ENCODE measurements at places on chromosomes 12 and 14.

DNA sequence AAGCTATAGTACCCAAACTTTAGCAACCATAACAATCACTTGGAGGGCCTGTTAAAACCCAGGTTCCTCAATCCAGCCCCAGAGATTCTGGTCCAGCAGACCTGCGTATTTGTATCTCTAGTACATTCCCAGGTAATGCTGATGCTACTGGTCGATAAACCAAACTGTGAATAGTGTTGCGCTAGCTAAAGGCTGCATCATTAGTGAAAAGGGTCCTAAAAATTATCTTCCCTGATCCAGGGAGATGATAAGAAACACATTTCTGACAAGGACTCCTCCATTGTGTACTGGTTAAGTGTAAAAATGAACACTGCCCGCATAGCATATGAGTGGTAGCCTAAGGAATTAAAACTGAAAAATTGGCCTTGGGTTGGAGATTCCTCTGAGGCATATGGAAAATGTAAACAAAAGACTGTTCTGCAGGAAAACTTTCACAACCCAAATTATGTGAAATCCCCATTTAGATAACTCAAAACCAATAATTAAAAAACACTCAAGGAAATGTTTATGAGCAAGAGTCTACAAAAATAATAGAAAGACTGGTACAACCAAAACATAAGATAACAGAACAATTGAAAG, 322.7 kb downstream of the CEP128 start:
- no peaks in the 10 kb centered on the region for H3K4me1 ChIP-seq
- H3K27me3 ChIP-seq = no peaks in the 10 kb centered on the region
- no peak overlapping the region for H3K27ac ChIP-seq
- no peaks in the 10 kb centered on the region for H3K36me3 ChIP-seq

DNA sequence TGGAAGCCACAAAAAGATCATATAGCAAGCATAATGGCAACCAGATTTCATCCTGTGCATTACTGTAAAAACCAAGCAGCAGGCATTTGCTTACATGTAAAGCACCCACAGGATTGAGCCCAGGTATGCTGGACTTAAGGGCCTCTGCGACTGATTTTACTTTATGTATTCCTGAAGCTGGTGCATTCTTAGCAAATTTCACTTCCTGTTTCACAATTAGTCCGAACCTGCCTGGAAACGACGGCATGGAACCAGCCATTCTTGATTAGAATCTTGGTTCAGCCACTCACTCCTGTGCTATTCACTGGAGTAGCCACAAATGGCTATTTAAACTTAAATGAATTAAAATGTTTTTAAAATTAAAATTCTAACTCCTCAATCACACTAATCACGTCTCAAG, 239.2 kb downstream of the NUAK1 start:
- peak; percentile 53 for DNase-seq
- H3K27ac ChIP-seq = no peak overlapping the region
- H3K36me3 ChIP-seq = no peaks in the 10 kb centered on the region
- no peaks in the 10 kb centered on the region for H3K27me3 ChIP-seq
- H3K4me1 ChIP-seq = no peaks in the 10 kb centered on the region
- H3K4me3 ChIP-seq = no peak overlapping the region

DNA sequence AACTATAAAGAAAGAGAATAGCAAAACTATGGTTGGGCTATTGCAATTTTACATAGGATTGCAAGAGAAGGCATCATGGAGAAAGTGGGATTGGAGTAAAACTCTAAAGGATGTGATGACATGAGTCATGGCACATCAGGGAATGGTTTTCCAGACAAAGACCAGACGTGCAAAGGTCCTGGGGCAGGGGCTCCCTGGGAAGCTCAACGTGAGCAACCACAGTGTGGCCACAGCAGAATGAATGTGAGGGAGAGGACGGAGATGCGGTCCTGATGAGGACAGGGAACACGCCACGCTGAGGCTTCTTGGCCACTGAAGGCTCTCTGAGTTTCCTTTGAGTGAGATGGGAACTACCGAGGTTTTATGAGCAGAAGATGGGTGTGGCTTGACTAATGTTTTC, 38.2 kb downstream of the FZD10 start:
- H3K4me1 ChIP-seq = no peaks in the 10 kb centered on the region
- H3K36me3 ChIP-seq = no peaks in the 10 kb centered on the region
- no peak overlapping the region for H3K27ac ChIP-seq
- no peak overlapping the region for H3K4me3 ChIP-seq

DNA sequence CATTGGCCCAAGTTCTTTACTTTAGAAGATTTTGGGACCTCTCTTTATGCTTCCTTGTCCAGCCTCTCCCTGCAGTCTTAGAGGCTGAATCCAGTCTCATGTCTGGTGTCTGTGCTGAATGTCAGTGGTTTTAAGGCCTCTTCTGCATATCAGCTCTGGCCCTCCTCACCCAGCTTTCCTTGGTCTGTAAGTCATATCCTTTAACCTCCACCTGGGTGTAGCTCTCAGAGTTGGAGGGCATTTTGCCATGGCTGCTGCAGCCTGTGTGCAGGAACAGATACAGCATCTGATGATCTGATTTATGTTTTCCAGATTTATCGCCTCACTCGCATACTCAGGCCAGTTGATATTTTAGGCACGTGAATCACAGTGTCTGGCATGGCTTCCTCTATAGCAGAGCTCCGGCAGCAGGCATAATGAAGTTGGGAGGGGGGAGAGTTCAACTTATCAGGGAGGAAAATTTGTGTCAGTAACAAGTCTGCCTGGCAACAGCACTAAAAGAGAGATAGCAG, 335.0 kb downstream of the PCNX1 start:
- H3K27ac ChIP-seq = no peak overlapping the region
- H3K36me3 ChIP-seq = no peaks in the 10 kb centered on the region
- DNase-seq = no peak
- no peaks in the 10 kb centered on the region for H3K27me3 ChIP-seq
- no peak overlapping the region for H3K4me3 ChIP-seq
- H3K4me1 ChIP-seq = peaks cover 7% of the 10 kb centered on the region

DNA sequence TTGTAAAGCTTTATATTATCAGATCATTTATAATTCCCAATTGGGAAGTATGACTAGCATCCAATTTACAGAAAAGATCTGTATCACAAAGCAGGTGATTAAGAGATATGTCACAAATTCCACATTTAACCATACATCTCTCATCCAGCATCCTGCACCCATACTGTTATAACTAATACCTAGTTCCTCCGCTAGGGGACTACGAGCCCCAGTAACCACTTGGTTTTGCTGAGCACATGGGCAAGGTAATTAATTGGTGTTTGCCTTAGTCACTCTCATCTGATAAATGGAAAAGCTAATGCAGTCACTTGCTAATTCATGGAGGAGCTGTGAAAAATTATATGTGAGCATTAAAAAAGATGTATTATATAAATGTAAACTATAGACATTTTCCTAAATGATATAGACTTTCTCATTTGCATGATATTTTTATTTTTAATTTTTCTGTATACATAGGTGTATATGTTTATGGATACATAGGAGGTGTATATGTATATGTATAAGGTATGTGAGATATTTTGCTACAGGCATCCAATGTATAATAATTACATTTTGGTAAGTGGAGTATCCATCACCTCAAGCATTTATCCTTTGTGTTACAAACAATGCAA, 1031.8 kb downstream of the GALC start:
- no peaks in the 10 kb centered on the region for H3K36me3 ChIP-seq
- no peaks in the 10 kb centered on the region for H3K4me1 ChIP-seq
- H3K27me3 ChIP-seq = no peaks in the 10 kb centered on the region

DNA sequence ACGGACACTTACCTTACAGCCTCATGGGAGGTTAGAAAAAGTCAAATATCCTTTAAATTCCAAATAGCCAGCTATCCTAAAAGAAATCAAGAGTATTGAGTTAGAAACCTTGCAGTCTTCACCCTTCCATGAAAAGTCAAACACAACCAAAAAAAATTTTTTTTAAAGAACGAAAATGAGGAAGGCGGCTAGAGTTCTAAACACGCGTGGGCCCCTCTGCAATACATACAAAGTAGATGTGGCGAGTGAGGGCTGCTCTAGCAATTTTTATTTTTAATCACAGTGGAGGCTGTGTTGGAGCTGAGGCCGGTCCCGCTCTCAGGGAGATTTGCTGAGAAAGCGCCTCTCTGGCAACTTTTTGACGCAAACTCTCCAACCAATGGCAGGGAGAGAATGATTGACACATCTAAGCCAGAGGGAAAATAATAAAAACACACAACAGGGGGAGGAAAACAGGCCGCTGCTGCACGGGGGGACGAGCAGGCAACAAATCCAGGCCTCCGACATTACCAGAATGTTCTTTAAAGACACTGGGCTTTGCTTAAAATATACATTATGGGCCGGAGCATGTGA, at the start of gene OTX2:
TSS of gene OTX2 (minus strand) at position 333 of the 573 bp plus-strand sequence. CDS start 5,023 bp downstream, outside the sequence.
- H3K36me3 ChIP-seq = no peaks in the 10 kb centered on the region

- no peaks in the 10 kb centered on the region for H3K27me3 ChIP-seq
- H3K4me3 ChIP-seq = no peak overlapping the region
- H3K4me1 ChIP-seq = no peaks in the 10 kb centered on the region
- no peaks in the 10 kb centered on the region for H3K36me3 ChIP-seq
- DNase-seq = no peak
Observed at GRCh38 chr12:93902192-93902591, 225.0 kb downstream of the CRADD start.

DNA sequence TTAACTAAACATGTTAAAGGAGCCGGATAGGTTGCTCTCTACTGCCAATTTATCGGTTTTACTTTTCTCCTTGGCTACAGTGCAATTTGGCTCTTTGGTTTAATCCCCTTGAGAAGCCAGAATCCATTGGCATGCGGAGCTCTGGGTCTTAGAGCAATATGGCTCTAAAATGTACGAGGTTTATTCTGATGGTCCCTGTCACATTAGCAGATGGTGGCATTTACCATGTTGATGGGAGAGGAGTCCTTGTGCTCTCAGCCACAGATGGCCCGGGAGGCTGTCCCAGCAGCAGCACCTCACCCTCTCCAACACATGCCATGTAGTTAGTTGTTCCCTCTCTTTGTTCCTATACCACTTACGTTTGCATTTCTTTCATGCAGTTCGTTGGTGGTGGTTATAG, 179.7 kb downstream of the RGS6 start:
- H3K27me3 ChIP-seq = no peaks in the 10 kb centered on the region
- no peaks in the 10 kb centered on the region for H3K4me1 ChIP-seq
- DNase-seq = no peak
- H3K27ac ChIP-seq = no peak overlapping the region
- no peak overlapping the region for H3K4me3 ChIP-seq

DNA sequence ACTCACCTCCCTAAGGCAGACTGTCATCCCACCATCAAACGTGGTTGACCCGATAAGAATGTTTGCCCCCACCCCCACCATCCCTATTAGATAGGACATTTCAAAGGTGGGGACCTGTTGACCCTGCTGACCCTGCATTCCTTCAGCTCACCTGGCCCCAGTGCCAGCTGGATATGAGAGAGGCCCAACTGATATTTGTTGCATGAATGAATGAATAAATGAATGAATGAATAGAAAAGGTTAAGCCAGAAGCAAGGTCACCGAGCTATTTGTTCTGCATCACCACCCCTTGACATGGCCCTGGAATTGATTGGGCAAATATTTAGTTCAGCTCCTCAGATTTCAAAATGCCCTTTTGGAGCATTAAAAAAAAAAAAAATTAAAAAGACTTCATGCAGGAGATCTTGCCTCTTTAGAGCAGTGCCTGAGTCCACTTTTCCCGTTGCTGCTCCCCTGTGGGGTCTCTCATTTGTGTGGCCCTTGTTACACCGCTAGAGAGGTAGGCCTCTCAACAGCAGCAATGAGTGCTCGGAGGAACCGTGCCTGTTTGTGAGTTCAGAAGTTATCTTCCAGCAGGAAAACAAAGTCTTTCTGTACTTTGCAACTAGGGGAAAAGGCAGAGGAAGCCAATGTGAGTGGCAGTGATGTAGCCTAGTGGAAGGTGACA, 8.5 kb upstream of the SERPINA5 start:
- no peak overlapping the region for H3K4me3 ChIP-seq
- no peaks in the 10 kb centered on the region for H3K27me3 ChIP-seq
- no peaks in the 10 kb centered on the region for H3K4me1 ChIP-seq
- no peak for DNase-seq
- H3K36me3 ChIP-seq = no peaks in the 10 kb centered on the region

DNA sequence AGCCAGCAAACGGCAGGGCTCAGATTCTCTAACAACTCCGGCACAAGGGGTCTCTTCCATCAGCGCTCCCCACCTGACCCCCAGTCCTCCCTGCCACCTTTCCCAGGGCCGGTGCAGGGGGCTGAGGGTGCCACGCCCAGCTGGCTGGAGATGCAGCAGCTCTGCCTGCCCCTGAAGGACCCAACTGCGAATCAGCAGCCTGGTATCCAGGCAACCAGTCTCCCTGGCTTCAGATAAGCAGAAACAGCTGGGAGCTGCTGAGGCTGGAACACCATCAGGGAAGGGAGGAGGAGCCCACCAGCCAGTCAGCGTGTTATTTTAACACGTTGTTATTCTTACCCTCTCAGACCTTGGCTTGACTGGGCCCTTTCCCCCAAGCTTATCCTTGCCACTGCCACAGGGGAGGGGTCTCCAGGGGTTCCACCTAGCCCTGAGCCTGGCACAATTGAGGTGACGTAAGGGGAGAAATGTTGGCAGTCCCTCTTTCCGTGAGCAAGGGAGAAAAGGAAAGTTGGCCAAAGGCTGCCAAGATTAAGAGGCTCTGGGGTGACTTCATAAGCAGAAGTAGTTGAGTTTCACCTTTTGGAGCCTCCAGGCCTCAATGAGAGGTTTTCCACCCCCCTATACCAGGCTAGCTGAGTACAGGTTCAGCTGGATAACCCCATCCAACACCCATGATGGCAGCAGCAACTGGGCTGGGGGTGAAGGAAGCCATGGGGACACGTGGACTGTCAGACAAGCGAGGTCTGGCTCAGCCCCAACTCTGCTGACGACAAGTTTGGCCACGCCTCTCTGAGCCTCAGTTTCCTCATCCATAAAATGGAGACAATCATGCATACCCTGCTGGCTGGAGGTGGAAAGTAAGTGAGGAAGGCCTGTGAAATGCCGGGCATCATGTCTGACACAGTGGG, 91.1 kb downstream of the IRF2BPL start:
- H3K27me3 ChIP-seq = no peaks in the 10 kb centered on the region
- no peaks in the 10 kb centered on the region for H3K36me3 ChIP-seq
- H3K27ac ChIP-seq = peak overlapping the region; percentile 44
- H3K4me3 ChIP-seq = no peak overlapping the region
- peaks cover 31% of the 10 kb centered on the region for H3K4me1 ChIP-seq

All from esophagus muscularis mucosa (tissue), 4 donors.